ENCODE measurements at places on chromosomes 7 and 10.

DNA sequence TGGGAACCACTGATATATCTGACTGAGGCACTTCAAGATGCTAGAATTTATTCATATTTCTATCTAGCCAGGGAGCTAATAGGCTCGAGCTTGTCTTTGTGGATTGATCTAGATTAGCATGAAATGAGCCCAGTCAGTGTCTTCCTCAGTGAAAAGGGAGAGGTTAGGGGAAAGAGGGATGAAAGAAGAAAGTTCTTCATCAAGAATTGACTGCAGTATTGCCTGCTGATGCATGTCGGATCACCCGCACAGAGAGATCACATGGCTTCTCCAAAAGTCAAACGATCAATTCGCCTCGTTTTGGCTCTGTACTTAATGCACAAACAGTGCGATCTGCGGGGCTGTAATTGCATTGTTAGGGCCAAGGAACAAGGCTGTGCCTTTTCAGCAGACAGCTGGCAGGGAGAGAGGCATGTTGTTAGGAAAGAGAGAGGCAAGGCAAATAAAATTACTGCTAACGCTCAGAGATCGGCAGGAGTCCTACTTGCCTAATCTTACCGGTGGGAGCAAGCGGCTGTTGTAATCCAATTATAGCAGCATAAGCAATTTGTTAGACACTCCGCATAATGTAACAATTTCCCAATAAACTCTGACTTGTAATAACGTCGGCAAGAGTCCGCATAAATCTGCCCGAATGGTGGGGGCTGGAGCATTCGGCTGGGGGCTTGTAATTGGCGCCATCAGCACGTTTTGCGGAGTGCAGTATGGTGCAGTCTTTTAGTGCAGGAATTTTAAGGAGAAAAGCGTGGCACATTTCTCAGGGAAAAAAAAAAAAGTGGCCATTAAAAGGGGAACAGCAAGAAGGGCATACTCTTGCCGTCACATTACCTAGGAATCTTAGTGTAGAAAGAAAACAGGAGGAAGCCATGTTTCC, 102.1 kb downstream of the POLL start:
- DNase-seq, result no peak

- DNase-seq, result no peak
Observed at GRCh38 chr7:107405559-107405958, 64.3 kb upstream of the GPR22 start.

GRCh38 chr10:118816471-118817168, 61.9 kb upstream of the CACUL1 start:
- no peak for DNase-seq

- DNase-seq, result no peak
Observed at GRCh38 chr10:133202778-133203651, 27.0 kb upstream of the UTF1 start.

DNA sequence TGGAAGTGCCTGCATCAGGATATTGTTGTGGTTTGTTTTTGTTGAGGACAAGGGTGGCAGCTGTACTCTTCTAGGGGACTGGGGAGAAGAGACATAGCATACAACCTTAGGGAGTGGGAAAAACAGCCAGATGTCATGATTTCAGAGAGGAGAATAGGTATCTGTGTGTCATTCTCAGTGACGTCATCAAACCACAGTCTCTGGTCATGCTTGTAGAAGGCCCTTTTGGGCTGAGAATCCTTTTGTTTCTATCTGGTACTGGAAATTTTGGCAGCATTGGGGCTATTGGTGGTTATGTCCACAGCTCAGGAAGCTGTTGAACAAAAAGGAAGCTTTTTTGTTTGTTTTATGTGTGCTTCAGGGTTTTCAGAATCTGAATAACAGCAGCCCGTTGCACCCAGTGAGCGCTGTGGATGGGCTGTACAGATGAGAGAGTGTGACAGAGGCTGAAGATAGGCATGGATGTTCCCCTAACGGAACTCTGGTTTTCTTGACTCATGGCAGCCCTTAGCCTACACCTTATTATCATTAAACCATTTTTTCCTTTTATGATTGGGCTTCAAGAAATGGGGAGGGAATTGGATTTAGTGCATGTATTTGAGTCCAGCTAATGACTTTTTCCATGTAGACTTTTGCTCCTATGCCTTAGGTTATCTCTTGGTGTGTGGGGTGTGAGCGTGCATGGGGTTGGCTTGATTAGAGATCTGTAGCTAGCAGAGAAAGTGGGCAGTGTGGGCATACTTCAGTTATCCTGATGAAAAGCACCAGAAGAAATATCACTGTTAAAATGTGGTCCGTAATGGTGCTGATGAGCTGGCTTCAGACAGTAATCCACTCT, 65.7 kb downstream of the SND1 start:
- no peak for DNase-seq

DNA sequence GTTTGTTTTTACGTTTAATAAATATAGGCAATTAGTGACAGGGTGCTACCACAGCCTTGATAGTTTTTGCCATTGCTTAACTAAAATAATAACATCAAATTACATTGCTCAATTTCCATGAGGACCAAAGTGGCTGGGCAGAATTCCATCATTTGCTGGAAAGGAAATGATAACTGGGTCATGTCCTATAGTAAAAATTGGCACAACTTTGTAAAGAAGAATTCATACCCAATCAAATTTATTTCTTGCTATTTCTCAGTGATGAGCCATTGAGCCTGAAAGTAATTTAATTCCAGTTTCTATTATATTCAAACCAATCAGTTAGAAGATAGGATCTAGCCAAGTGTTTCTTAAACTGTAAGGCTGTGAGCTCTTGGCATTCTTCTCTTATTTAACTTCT, 102.2 kb upstream of the CTTNBP2 start:
- no peak for DNase-seq

DNA sequence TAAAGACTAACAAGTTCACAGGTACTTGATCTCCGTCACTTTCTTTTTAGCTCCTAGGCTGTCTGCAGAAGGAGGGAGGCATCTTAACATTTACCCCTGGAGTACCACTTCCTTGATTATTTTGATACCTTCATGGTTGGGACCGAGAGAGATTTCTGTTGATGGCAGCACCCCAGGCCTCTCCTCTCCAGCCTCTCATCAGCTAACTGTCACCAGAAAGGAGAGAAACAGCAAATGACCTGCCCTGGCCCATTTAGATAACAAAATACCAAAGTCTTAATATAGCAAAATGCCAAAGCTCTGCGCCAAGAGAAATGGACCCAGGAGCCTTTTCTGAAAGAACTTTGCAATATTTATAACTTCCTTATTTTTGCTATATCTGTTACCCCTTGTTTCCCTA, 30.0 kb upstream of the KLHL7 start:
- no peak for DNase-seq

DNA sequence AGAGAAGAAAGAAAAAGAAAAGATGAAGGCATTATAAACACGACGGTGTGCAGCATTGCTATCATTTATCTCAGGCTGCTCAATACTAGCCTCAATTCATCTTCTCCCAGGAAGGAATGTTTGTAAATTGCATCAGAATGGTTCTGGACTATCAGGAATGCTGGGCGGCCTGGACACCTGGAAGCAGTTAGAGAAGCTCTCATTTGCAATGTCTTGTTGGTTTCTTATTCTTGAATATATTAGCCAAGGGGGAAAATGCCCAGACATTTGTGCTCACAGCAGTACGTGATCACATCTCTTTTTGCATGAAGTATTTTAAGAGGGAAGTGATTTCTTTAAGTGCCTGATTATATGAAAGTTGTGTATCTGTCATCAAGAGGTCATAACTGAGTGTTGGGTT, 85.6 kb upstream of the IMMP2L start:
- no peak for DNase-seq

- no peak for DNase-seq
Observed at GRCh38 chr10:109474261-109474660, 449.1 kb downstream of the XPNPEP1 start.

DNA sequence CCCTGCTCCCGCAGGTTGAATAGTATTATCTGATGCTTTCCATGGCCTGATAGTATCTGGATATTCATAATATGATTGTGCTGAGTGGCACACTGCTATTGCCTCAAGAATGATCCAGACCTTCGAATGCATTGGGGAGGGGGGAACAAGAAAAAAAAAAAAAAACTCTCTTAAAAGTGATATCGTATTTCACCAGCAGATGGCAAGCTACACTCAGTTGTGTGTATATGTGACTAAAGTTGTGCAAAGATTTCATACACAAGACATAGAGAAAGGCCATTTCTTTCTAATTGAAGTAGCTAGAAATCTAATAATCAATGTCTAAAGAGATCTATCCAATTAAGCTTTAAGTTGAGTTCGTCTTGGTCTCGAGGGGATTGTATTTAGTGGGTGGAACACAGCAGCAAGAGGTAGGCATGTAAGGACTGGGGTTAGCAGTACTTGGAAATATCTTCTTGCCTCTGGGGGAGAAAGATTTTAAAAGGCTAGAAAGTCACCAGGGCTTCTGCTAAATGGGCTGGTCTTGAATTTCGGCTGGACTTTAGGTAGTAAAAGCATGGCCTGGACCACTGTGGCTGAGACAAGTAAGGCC, 15.3 kb downstream of the SFRP4 start:
- DNase-seq, result peak; percentile 32

DNA sequence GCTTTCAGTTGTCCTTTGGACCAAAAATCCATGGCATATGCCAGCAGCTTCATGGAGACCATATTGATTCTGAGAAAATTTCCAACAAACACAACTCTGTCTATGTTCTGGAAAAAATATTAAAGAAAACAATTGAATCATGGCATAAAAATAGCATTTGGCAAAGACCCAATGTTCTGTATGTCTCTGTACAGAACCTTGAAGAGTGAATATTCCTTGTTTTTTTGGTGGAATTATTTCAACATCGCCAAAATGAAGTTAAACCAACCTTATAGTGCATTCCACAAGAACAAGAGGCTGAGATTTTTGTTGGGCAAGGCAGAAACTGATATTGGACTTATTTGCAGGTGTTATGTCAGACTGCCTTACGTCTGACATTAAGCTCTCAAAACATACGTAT, 53.3 kb upstream of the SLC16A12 start:
- no peak for DNase-seq

DNA sequence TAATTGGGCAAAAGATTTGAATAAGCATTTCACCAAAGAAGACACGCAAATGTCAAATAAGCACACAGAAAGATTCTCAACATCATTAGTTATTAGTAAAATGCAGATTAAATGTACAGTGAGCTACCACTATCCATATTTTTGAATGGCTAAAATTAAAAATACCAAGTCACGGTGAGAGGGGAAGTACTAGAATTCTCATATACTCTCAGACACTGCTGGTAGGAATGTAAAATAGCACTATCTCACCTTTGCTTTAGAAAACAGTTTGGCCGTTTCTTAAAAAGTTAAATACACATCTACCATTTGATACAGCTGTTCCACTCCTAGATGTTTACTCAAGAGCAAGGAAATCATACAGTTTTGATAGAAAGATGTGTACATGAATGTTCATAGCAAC, 115.8 kb upstream of the CELF2 start:
- no peak for DNase-seq

GRCh38 chr7:66379542-66380160, 174.5 kb downstream of the TPST1 start:
- DNase-seq, result no peak

DNA sequence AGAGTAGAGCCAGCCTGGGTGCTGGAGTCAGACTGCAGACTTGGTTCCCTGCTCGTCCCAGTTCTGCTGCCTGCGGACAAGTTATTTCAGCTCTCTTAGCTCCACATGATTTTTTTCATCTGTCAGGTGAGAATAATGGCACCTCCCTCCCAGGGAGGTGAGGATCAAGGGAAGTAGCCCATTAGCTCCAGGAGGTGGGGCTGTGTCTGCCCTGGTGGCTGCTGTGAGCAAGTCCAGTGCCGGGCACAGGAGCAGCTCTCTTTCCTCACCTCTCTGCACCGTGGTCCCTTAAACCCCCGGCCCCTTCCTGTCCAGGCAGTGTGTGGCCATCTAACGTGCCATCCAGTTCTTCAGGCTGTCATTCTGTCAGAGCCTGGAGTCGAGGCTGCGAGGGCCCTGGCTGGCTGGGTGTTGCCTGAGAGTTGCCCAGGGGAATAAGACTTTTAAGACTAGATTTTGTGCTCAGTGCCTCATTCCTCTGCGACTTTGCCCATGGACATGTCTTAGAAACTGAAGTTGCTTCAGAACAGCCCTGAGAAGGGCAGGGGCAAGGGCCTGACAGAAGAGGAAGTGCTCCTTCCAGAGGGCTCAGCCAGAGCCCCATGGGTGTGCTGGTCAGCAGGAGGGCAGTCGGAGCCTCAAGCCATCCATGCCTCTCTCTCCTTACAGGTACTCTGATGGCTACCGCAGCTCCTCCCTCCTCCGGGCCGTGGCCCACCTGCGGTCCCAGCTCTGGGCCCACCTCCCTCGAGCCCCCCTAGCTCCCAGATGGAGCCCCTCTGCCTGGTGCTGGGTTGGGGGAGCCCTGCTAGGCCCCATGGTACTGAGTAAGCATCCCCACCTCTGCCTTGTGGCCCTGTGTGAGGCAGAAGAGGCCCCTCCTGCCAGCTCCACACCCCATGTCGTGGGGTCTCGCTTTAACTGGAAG, 5.0 kb downstream of the ABCB8 start:
- DNase-seq, result no peak

DNA sequence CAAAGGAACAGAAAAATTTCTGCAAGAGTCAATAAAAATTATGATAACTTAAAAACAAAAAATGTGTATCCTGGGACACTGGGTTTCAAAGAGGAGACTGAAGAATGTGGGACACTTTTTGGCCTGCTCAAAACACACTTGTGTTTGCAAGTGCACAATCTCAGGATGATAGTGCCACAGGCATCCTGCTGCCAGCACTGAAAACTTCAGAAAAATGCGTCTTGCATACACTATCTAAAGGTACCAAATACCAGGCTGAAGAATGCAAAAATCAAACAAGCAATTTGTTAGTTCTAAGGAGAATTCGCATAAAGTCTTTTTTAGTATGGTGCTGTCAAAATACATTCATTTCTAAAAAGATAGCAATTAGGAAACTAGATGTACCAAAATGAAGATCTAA, 38.1 kb downstream of the WASL start:
- no peak for DNase-seq

DNA sequence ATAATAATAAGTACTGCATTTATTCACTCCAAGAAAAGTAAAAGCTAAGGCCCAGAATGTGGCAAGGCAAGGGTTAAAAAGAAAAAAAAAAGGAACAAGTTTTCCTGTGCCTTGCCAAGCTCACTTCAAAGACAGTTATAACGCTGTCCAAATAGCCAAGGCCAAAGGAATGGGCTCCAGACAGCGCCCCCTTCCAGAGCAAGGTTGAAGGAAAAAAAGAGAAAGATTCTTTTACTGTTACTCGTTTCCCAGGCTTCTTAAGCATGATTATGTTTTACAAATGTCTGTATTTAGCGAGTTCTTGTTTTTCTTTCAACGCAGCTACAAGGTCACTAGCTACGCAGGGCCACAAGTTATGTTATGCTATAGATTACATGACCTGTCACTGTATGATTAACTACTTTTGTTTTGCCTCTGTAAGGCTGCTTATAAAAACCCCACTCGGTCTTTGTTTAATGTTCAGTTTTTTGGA, 9.1 kb upstream of the EIF4H start:
- no peak for DNase-seq

GRCh38 chr7:41113719-41114118, 589.2 kb downstream of the INHBA start:
- DNase-seq, result no peak

GRCh38 chr7:29044554-29044953, 86.4 kb upstream of the TRIL start:
- DNase-seq, result no peak

GRCh38 chr7:29331163-29331562, 136.6 kb downstream of the CHN2 start:
- DNase-seq, result no peak

GRCh38 chr7:150881189-150881588, 28.9 kb downstream of the AOC1 start:
- no peak for DNase-seq

- DNase-seq, result no peak
Observed at GRCh38 chr10:79229071-79229541, 118.2 kb upstream of the PPIF start.
